ENCODE measurements at places on chromosomes 6 and 20.
A peak's percentile ranks its signal among the peaks of the same experiment; 100 is the strongest.

DNA sequence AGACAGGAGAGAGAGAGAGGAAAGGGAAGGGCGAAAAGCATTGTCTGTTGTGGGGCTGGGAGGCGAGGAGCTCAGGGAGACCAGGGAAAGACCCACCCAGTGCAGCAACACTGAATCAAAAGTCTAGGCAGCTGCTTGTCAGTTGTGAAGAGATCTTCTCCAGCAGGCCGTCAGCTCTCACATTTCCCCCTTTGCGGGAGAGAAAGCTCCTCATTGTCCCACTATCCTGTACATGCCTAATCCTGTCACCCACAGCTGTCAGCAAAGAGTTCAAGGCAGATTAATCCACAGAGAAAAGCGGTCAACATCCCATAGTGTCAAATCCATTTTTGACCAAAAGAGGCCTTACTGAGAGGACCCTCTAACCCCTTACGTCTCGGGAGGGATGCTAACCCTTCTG lies 27.3 kb downstream of the RNF182 start:
- DNase-seq = no peak

GRCh38 chr6:157531169-157531985 lies 150.4 kb downstream of the ZDHHC14 start:
- no peak for DNase-seq

DNA sequence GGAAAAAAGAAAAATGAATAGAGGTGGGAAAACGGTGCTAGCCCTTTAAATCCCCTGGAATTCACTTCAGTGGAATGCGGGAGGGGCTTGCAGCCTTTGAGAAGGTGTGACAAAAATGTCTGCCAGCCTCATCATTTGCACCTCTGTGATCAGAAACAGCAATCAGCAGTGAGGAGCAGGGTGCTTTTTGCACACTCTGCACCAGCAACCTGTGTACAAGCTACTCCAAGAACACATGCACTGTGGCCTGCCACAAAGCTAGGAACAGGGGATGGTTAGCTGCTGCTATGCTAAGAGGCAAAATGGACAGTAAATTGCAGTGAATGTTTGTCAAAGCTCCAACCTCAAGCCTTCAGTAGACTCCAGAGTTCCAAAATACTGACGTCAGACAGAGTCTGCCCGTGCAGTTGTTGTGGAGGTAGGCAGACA lies 29.7 kb downstream of the GINS1 start:
- DNase-seq = no peak

DNA sequence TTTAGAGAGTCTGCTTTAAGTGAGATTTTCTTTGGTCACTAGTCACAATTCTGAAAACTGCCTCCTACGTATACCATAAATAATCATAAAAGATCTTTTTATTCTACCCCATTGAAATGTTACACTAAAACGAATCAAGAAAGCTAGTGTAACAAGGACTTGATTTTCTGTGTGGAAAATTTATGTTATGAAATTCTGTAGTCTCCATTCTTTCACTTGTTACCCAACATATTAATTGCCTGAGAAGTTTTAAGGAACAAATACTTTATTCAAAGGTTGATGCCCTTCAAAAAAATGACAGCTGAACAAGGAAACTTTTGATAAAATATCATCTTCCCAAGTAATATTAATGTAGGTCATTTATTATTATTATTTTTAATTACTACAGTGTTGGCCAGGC lies 13.3 kb upstream of the HBS1L start:
- no peak for DNase-seq

DNA sequence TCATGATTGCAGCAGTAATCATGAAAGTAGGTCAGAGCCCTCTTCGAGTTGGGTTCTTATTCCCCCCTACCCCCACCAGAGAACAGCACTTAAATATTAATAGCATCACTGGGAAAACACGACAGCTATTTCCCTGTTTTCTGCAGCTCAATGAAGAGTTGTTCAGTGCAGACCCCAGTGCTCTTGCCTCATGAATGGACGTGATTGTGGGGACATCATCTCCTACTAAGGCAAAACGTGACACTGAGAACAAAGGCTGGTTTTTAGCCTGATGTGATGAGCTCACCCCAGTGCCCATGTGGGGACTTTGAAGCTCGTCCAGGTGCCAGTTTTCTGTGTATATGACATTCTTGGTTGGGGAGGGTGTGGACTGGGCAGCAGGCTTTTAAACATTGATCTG lies 105.9 kb downstream of the SLC35F1 start:
- no peak for DNase-seq

GRCh38 chr6:26318459-26319404 lies 46.3 kb upstream of the BTN3A2 start:
- no peak for DNase-seq

DNA sequence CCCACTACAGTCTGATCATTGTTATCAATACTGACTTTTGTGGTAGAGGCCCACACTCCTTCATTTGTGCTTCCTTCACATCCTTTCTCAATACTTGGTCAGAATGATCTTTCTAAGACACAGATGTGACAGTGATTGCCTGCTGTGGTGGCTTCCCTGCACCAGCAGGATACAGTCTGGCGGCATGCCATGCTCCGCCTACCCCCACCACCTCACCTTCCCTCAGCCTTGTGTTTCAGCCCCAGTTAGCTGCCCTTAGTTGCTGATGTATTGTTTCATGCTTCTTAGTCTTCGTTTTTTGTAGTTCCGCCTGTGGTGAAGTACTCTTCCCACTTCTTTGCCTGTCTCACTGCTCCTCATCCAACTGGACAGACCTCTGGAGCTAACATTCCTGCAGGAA lies 10.9 kb downstream of the LRRC1 start:
- no peak for DNase-seq

GRCh38 chr6:169288591-169288990 lies 34.9 kb upstream of the THBS2 start:
- DNase-seq = no peak

- DNase-seq = no peak
These were observed 124.6 kb upstream of the THEMIS start for GRCh38 chr6:128025478-128025877.

DNA sequence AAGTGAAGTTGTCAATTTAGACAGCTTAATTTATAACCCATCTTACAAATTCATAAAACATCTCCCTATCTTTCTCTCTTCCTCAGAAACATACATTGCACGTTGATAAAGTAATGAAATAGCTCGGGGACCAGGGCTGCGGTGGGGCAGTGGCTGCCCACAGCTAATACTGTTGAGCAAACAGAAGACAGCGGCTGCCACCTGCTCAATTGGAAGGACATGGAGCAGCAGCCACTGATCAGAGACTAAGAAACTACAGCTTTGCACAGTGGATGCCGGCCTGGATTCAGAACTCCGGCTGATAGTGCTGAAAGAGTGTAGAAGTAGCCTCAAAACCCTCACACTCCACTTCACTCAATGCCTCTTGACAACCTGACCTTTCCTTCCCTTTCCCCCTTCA lies 157.9 kb upstream of the PDE10A start:
- no peak for DNase-seq

- no peak for DNase-seq
These were observed 1086.2 kb downstream of the KIF16B start for GRCh38 chr20:15487030-15487429.

DNA sequence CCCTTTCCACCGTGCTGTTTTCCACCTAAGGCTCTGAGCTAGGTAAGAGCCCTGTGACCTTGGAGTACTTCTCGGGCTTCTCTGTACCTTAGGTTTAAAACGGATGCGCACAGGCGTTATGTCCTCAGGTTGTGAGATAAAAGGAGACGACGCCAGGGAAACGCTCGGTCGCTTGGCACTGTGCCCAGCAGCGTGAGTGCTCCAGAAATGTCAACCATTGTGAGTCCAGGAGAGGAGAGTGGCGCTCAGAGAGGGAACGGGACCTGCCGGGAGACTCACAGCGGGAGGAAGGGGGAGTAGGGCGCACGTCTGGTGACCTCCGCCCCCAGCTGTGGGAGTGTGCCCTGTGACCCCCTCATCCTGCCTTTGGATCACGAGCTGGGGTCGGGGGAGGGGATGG lies 33.8 kb upstream of the SCRT2 start:
- no peak for DNase-seq

GRCh38 chr6:30352550-30352949 lies 7.6 kb downstream of the RPP21 start:
- DNase-seq = no peak

- no peak for DNase-seq
These were observed 40.0 kb upstream of the KCNK16 start for GRCh38 chr6:39362487-39362865.

- DNase-seq = no peak
These were observed 9.9 kb downstream of the CCDC167 start for GRCh38 chr6:37489697-37490336.

DNA sequence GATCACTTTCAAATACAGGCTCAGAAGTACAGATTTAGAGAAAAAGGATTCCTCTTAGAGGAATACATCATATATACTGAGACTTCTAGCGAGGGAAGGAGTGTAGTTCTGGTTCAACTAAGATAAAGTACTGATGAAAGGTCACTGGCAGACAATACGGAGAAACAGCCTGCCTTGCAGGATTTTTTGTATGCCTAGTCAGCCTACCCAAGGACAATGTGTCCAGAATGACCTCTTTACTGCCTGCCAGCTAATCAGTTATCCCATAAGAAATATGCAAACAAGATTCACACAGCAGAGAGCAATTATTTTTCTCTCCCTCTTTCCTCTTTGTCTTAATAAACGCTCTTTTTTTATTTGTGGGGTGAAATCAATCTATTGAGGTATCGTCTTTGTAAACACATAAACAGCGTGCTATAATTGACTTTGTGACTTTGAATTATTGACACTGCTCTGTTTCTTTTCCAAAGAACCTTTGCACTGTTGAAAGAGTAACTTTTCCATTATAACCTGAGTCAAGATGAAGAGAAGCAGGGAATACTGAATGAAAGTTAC lies 1.4 kb upstream of the TSPYL4 start:
- DNase-seq = no peak

DNA sequence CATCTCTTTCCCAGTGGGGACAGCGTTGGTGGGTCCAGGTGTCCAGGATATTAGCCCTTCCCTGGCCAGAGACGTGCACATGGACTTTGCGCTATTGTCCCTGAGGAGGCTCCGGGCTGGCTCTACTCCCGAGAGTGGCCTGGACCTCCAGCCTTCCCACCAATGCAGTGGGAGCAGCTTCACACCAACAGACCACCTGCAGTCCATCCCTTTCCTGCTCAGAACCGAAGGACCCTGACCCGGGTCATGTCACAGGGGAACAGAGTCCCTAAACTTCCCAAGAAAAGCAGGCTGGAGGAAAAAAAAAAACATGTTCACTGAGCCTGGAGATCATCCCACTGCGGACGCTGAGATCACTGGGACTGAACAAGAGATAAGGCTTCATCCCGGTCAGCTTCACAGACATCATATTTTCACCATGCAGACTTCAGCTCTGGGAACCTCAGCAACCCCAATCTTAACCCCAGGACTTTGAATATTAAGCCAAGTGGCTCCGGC lies 18.3 kb downstream of the ZMYND8 start:
- DNase-seq = no peak

DNA sequence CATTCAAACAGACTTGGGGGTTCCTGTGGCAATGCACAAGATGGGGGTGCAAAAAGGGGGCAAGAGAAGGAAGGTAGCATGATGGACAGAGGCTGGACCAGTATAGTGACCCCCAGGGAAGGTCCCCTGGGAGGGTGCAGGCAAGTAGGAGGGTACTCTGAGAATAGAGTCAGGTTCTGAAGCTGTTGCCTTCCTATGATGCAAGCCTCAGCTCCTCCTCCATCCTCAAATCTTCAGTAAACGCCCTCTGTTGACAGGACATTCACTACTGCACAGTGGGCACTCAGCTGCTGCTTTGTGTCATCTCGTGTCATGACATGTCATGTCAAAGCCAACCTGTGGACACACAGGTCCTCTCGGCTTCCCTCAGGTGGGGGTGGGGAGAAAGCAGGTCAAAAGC lies 5.8 kb upstream of the SDCBP2 start:
- DNase-seq = no peak

DNA sequence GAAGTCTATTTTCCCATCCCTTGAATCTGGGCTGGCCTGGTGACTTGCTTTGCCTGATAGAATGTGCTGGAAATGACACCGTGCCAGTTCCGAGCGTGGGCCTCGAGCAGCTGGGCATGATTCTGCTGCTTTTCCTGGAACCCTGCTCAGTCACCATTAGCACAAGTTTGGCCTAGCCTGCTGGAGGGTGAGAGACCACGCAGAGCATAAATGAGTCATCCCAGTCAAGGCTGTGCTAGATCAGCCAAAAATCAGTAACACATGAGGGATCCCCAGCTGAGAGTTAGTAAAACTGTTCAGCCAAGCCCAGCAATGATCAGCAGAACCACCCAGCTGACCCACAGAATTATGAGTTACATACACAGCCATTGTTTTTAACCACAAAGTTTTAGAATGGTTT lies 74.8 kb upstream of the TOP1 start:
- DNase-seq = no peak

DNA sequence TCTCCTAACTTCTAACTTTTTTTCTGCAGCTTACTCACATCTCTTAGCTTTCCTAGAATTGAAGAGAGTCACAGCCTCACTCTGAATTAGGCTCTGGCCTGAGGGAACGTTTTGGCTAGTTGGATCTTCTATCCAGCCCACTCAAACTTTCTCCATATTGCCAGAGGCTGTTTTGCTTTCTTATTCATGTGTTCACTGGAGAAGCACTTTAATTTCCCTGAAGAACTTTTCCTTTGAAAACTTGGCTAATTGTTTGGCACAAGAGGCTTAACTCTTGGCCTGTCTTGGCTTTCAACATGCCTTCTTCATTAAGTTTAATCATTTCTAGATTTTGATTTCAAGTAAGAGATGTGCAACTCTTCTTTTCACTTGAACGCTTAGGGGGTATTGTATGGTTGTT lies 138.2 kb upstream of the PLCB4 start:
- DNase-seq = no peak

- no peak for DNase-seq
These were observed 48.7 kb upstream of the GATA5 start for GRCh38 chr20:62524505-62524911.

DNA sequence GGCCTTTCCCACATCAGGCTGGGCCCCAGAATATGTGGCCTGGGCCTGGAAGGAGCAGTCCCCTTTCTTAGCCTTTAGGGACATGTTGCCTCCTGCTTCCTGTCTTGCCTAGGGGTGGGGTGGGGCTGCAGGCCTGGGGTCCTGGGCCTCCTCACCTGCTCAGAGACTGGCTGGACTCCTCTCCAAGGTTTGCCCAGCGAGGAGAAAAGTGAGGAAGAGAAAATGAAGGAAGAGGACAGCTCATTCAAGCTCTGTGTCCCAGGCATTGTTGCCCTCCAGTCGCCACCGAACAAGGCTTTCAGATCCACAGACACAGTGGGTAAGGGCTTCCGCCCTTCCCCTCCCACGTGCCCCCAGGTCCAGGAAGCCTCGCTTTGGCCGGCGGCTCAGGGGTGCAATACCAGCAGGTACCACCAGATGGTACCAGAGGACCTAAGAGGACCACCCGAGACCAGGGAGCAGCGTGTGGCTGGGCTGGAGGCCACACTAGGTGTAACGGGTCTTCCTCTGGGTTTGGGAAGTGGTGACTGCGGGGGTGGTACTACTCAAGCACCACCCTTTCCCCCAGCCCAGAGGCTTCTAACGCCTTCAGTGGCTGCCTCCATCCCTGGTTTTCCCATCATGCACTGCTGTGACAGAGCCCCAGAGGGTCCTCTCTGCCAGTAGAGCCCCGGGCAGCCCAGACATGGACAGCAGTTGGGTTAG lies 5.5 kb upstream of the BAK1 start:
- DNase-seq = peak; percentile 84
